Kidney epithelial cell (primary cell): ENCODE measurements at places on chromosomes 12 and 14. TPM values are rescaled to one million over a fixed set of nuclear protein-coding genes. Genes with fewer than 3 reads are reported as not detected.
A peak's percentile ranks its signal among the peaks of the same experiment; 100 is the strongest.

Gene ZFYVE21
- 52.9 and 53.9 TPM in 2 replicates for total RNA-seq

Gene GPR84
- not detected in 2 replicates for total RNA-seq

Gene RIC8B
- total RNA-seq = 8.4 and 11.3 TPM in 2 replicates

Gene RXYLT1
- 21.1 and 22.5 TPM in 2 replicates for total RNA-seq

Gene LRP1-AS
- not detected in 2 replicates for total RNA-seq

Gene HOXC4
- total RNA-seq = 1.3 and 2.5 TPM in 2 replicates

GRCh38 chr12:119692997-119693396 lies 25.1 kb downstream of the PRKAB1 start:
- peak; percentile 52 for DNase-seq

- no peak for DNase-seq
Observed at GRCh38 chr12:101608301-101609133, 13.7 kb downstream of the MYBPC1 start.

GRCh38 chr12:92342574-92342973 lies 196.9 kb upstream of the BTG1 start:
- no peak for DNase-seq

GRCh38 chr14:100662879-100663760 lies 63.6 kb upstream of the DLK1 start:
- DNase-seq = no peak

GRCh38 chr12:79012636-79013035 lies 148.1 kb downstream of the SYT1 start:
- DNase-seq = no peak

DNA sequence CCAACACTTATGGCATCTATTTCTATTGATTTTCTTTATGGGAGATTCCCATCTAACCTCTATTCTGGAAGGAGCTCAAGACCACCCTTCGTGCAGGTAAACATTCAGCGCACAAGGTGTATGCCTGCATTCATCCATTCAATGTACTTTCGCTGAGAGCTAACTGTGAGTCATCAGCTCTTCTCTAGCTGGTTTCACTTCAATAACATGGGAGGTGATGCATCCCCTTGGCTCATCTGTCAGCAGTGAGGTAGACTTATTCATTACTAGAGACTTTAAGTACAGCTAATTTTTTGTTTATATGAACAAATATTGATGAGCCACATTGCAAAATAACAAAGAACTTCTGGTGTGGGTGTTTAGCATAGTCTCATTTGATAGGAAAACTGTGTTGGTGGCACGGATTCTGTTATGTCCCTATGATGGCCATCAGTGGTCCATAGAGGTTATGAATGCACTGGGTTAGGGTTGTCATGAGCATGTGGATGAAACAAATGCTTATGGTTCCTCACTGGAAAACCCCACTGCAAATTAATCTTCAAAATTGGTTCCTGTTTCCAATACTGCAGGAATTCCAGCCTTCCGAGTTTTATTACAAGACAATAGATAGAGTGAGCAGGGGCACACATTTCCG lies 1151.0 kb downstream of the BCL11B start:
- no peak for DNase-seq

GRCh38 chr14:24249230-24250021 lies 7.0 kb upstream of the TINF2 start:
- DNase-seq = no peak

DNA sequence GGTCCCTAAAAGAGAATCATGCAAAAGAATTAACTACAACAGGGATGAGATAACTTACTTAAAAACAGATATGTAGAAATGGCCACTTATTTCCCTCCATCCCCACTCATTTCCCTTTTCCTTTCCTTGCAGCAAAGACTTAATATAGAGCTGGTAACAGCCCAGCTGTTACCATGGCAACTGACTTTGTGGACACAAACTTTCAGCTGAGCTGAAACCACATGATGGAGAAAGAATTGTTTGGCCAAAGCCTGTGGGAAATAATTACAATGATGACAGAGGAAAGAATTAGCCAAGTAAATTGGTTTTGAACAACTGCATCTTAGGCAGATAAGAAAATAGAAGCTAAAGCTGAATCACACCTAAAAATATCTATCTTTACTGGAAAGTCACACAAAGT lies 364.9 kb downstream of the GALC start:
- peak; percentile 93 for DNase-seq

- DNase-seq = peak; percentile 48
Observed at GRCh38 chr14:104680056-104680805, 9.2 kb upstream of the INF2 start.

GRCh38 chr12:130220706-130221100 lies 58.4 kb downstream of the FZD10 start:
- DNase-seq = no peak

DNA sequence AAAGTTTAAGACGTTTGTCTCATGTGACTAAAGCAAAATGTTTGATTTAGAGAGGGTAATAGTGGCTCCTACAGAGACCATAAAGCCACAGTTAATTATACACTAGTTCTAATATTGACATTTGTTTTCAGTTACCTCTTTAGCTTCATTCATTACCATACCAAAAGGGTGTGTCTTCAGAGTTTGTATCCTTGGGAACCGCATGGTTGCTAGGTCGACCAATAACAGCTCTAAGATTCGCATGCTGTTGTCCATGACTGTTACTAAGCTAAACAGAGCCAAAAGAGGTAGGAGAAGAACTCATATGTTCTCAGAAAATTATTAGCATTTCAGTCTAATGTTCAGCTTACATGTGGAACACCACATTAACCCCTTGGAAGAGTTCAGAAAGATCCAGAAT lies 36.2 kb upstream of the ETNK1 start:
- no peak for DNase-seq

GRCh38 chr14:24159777-24160498 lies 1.1 kb upstream of the IRF9 start:
- DNase-seq = no peak

- no peak for DNase-seq
Observed at GRCh38 chr14:95319312-95320077, at the start of gene CLMN. TSS of gene CLMN (minus strand) at chr14:95319908. CDS start at chr14:95319792, 116 bp downstream.
